ENCODE measurements at places on chromosomes 16 and 17.
A peak's percentile ranks its signal among the peaks of the same experiment; 100 is the strongest.

- DNase-seq: no peak
These were observed 19.2 kb downstream of the UNC119 start for GRCh38 chr17:28533091-28533807.

DNA sequence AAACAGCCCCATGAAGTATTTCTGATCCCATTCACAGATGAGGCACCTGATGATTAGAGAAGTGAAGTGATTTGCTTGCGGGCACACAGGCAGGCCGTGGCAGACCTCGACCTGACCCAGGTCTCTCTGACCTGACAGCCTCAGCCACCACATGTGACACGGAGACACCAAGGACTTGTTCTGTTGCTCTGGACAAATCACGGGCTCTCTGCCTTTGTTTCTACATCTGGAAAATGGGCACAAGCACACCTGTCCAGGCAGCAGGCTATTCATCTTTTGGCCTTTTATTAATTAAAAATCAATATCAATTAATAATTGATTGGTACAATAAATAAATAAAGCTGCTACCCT is 3.4 kb downstream of the MAP3K14 start:
- DNase-seq: no peak

DNA sequence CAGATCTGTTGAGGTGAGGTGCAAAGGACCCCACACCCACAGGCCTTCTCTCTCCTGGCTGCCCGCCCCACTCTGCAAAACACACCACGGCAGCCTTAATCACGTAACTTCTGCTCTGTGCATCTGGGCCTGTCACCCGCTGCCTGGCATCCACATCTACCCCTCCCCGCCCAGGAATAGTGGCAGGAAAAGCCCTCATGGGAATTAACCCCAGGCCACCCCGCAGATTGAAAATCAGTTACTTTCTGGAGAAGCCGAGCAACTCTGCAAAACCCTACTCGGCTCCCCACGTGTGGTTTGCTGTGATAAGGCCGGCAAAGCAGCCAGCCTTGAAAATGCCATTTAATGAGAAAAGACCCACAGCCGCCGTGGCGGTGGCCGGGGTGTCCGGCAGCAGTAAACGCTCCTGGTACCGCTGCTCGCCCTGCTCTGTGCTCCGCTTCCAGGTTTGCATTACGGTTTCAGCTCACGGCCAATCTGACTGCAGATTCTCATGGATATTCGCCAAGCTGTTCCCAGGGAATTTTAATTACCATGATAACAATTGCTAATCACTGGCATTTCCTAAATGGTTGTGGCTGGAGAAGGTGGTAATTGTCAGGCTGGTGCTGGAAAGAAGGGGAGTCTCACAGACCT is 78.0 kb upstream of the DOC2B start:
- no peak for DNase-seq

GRCh38 chr17:40611840-40612474 is 35.7 kb downstream of the SMARCE1 start:
- no peak for DNase-seq

DNA sequence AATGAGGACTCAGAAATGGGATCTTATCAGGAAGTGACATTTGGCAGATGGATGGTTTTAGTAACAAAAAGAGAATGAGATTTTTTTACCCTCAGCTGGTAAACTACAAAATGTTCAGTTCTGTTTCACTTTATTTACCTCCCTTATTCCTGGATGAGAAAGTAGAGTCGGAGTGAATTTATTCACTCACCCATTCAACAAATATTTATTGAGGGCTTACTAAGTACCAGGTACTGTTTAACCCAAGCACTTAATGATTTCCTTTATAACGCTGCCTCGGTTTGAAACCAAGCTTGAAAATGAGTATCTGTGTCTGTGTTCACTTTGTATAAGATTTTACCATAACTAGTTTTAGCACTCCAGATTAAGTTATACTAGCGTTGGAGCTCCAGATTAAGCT is 38.1 kb downstream of the CDRT15 start:
- DNase-seq: no peak

DNA sequence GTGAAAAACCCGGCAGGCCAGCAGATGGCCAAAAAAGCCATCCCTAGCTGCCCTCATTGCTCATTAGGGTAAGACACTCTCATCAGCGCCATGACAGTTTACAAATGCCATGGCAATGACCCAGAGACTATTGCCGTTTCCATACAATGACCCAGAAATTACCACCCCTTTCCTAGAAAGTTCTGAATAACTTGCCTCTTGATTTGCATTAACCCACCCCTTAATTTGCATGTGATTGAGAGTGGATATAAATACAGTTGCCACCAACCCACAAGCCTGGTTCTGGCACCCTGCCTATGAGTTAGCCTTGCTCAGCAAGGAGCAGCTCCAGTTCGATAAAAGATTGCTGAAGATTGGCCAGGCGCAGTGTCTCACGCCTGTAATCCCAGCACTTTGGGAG is 16.1 kb upstream of the C16orf54 start:
- no peak for DNase-seq

- no peak for DNase-seq
These were observed 801.2 kb upstream of the GOT2 start for GRCh38 chr16:59535298-59535697.

DNA sequence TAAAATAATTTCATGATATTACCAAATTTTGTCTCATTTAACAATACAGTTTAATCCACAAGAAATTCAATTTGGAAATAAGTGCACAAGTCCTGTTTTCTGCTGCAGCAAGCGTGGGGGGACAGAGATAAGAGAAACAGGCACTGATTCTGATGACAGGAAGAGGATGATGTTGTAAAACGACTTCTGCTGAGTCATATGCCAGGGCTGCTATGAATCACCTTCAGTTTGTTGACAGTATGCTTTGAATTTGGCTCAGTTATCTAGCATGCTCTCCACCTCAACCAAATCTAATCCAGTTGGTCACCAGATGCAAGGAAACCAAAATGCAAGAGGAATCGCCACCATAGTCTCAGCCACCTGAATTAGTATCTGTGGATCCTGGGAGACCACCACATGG is 244.1 kb upstream of the MON1B start:
- no peak for DNase-seq

DNA sequence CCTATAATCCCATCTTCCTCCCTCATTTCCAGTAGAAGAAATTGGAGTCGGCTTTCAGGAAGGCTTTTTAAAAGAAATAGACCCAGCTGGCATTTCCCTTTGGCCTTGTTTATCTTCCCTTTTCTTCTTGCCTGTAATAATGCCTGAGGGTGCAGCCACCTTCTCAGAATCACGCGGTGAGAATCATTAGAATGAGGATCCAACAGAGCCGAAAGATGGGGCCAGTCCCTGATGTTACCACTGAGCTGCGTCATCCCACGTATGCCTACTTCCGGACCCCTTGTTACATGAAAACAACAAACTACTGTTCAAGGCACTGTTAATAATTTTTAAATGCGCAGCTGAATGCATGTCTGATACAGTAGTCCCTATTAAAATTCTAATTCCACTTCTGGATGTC is 24.1 kb downstream of the SDR42E1 start:
- no peak for DNase-seq

DNA sequence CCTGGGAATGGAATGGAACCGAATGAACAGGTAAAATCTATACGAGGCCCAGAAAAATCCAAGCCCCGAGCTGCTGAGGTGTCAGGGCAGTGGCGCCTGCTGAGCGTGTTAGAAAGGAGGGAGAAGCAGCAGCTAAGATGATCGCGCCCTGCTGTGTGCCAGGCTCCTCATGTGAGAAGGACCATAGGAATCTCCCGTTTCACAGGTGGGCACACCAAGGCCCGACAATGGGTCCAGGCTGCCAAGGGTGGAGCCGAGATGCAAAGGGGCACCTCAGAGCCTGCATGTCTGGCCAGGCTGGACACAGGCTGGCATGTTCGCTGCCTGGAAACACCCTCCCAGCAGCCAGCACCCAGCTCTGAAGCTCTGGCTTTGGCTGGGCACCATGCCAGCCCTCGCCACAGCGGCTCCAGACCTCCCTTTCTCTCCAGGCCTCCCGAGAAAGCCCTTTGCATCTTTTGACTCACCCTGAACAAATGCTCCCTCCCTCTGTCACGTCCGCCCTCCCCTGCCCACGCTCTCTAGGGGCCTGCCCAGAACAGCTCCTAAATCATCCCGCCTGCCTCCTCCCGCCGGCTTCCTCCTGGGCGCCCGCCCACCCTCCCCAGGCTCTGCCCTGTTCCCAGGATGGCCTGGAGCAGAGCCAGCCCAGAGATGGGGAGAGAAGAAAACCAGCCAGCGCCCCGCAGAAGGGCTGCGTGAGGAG is 217.8 kb upstream of the GSE1 start:
- DNase-seq: no peak

DNA sequence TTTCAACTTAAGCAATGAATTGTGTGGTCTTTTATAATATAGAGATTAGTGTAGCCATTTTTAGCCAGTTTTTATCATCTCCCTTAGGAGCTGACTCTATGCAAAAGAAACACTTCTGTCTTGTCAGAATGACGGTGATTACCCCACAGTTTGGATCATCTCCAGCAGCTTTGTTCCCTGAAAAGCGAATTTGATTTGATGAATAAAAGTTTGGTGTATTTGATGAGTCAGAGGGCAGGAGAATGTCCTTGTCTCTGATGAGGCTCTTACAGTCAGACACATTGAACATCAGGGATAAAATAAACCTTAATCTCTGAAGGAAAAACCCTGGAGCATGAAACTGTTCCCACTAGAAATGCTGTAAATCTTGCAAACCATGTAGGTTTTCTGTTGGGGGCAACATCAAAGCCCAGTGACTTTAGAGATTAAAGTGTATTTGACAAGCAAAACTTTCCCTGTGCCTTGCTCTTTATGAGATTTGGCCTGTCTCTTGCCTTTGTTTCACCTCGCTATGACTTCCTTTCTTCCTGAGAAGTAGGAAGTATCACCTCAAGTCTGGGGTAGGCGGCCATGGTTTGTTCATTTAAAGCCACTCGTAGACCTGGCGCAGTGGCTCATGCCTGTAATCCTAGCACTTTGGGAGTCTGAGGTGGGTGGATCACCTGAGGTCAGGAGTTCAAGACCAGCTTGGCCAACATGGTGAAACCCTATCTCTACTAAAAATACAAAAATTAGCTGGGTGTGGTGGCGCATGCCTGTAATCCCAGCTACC is 209.3 kb downstream of the FTO start:
- peak; percentile 18 for DNase-seq

DNA sequence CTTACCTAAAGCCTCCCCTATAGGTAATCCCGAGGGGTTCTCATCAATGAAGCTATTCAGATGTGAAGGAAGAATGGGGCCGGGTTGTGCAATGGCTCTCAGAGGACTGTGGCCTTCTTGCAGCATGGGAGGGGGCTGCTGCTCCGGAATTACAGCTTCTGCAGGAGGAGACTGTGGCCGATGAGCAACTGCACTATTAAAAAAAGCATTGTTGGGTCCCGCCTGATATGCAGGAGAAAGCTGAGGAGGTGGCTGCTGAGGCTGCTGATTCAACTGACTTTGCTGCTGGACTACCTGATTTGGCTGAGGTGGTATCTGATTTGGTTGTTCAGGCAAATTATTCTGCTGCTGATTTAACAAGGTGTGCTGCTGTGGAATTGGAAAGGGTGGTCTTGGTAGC is 64.8 kb downstream of the CACNG1 start:
- DNase-seq: no peak

DNA sequence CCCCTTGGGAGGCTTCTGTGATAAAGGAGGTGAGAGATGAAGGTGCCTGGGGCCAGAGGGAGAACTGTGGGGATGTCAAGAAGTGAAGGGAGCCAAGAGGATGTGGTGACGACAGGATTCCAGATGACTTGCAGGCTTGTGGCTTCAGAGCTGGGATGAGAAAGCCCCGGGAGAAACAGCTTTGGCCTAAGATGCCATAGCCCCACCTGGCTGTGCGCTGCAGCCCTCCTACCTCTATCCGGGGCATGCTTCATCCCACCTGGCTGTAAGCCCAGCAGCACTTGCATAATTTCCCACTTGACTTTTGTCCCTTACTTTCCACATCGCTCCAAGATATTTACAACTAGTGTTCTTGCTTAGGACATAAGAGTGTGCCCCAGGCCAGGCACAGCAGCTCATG is 29.3 kb downstream of the GINS3 start:
- no peak for DNase-seq

DNA sequence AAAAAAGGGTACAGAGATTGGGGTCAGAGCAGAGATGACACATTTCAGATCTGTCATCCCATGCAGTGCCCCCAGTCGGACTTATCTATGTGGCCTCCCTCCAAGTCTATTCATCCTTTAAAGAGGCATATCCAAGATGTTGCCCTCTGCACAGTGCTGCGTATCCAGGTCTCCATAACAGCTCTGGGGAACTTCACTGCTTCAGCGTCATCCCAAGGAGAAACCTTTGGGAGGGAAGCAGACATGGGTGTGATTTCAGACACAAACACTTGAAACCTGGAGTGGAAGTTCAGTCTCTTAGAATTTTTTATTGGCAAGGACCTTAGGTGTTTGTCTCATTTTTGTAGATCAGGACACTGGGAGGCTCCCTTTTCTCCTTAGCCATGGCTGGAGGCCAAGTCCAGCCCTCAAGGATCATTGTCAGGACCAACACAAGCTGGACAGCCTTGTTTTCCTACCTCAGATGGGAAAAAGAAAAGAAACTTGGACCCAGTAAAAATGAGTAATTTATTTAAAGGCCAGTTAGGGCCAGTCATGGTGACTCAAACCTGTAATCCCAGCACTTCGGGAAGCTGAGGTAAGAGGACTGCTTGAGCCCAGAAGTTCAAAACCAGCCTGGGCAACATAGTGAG is 23.9 kb upstream of the NLK start:
- DNase-seq: no peak

DNA sequence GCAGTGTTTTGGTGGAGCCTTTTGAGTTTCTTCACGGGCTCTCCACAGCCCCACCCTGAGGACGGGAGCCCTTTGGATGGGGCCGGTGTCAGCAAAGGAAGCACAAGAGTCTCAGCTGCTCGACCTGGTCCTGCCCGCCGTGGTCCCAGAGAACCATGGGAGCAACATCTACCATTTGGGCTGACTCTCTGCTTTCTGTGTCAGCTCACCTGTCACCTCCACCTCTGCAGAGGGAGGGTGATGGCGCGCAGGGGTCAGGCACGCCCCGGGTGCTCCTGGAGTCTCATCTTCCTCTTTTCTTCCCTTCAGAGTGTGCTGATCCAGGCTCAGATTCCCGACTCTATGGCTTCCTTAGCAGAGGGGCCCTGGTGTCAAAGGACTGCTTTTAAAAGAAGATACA is 171.7 kb downstream of the LAT start:
- DNase-seq: no peak

GRCh38 chr17:48612854-48613691 is 2.0 kb downstream of the HOXB8 start:
- DNase-seq: peak; percentile 64

- peak; percentile 77 for DNase-seq
These were observed 23.8 kb downstream of the SPHK1 start for GRCh38 chr17:76408037-76408849.
